IMR-90 (cell line): ENCODE measurements at places on chromosomes 1 and 21. TPM values are rescaled to one million over a fixed set of nuclear protein-coding genes. Genes with fewer than 3 reads are reported as not detected.

DNA sequence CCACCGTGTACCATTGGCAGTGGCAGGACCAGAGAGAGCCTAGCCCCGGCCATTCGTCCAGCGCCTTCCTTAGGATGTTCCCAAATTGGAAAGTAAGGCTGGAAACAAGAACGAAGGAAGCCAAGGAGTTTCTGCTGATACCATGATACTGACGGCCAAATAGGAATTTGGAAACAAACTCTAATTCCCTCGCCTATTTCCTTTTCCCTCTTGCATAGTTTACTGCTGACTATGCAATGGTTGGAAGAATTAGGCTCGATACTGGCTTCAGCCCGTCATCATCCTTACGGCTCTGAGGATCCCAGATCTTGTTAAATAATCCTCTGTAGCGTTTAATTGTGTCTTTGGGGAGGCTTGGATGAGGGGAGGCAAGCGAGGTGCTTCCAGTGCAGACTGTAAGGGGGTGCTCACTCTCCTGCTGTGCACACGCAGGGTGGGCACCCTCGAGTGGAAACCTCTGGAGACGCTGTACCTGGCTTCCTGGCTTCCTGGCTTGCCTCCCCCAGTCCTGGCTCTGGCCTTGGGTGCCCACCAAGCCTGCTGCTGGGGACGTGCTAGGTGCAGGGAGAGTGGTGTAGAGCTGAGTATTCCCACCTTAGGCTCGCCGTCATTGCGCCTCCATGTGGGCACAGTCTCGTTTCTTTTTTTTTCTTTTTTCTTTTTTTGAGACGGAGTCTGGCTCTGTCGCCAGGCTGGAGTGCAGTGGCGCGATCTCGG, 27.4 kb upstream of the CAMTA1 start:
- DNase-seq, result no peak

DNA sequence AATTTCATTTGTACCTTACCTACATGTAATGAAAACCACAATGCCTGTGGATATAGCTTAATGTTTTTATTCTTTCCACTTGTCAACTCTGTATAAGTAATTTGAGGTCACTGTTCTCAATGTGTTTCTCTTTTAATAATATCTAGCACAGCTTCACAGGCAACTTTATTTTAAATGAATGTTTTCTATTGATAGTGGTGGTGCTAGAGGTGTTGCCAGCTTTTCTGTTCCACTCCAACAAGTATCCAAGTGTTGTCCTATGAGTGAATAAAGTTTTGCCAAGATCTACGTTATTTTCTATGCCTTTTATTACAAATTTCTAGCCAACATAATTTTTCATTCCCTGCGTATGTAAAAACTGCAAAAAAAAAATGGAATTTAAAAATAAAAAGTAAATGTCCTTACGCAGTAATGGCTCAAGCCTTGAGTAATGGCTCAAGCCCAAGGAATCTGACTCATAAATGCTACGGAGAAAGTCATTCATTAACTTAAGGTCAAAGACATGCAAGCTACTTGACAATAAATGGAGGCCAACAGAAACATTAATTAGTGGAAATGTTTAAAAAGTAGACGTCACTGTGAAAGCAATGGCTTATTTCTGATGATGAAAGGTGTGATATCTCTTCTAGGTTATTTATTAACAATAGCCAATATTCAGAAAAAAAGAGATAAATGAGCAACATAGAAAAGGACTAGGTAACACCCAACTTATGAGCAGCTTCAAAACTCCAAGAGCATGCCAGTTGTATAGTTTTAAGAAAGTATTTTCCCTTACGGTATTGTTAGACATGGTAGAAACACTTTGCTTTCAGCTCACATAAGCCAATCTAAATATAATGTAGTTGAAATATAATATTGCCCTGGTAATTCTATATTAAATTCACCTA, 71.4 kb downstream of the SLC44A5 start:
- DNase-seq, result no peak

GRCh38 chr1:5632224-5632623, 360.0 kb downstream of the NPHP4 start:
- no peak for DNase-seq

GRCh38 chr1:117015724-117016123, 14.2 kb downstream of the CD101 start:
- DNase-seq, result no peak

CYP2J2 gene
- 0.18 TPM in 1 of 2 replicates, not detected in the other for total RNA-seq

- DNase-seq, result no peak
These were observed 1.3 kb downstream of the DYRK3 start for GRCh38 chr1:206636671-206637070.

GRCh38 chr1:61420909-61421835, 303.8 kb downstream of the TM2D1 start:
- DNase-seq, result no peak

GRCh38 chr1:160702100-160702499, 9.5 kb downstream of the CD48 start:
- DNase-seq, result no peak

GRCh38 chr1:3727042-3727824, 25.0 kb upstream of the CCDC27 start:
- no peak for DNase-seq

DNA sequence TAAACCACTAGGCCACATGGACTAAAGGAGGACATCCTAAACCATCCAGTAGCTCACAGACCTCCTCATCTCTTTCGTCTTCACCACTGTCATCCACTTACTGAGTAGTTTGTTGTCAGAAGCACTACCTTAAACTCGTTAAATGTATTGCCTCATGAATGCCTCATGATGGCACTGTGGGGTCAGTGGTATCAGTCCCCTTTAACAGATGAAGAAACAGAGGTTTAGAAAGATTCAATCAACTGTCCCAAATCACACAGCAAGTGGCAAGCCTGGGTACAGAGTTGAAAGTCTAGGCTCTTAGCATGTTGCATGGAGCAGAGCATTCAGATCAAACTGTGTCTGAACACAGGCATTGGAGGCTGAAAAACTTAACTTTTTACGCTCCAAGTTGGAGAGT, 183.6 kb upstream of the KIAA0040 start:
- no peak for DNase-seq

DMBX1 gene
- total RNA-seq, result not detected in 2 replicates

CSMD2 gene
- under 0.01 and 0.28 TPM in 2 replicates for total RNA-seq

CCDC24 gene
- total RNA-seq, result 1.4 and 1.7 TPM in 2 replicates

DNA sequence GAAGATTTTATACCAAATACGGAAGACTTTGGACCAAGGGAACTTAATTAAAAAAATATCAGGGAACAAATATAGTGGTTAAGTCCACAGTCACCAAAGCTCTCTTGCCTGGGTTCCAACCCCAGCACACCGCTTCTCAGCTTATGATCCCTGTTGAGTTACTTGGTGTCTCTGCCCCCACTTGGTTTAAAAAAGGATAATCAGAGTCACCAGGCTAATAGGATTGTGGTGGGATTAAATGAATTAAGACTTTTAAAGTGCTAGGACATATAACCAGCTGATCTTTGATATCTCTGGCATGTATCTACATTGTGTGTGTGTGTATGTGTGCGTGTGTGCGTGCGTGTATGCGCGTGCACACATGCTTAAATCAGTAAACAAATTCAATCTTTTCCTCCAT, 474.7 kb upstream of the DAB1 start:
- no peak for DNase-seq

DNA sequence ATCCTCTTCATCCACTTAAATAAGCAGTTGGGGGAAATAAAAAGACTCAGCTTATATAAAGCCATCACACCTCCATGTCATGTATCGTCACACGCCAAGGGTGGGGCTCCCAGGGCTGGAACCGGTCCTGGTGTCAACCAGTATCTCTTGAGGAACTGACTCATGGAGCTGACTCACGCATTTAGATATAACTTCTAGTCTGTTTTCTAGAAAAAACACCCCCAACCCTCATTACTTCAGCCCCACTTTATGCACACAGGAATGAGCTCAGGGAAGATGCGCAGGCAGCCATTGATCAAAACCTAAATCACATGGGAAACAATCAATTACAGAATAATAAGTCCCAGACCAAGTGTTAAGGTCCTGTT, 6.9 kb upstream of the IL22RA1 start:
- DNase-seq, result peak; percentile 69

GOLT1A gene
- not detected in 2 replicates for total RNA-seq

NUAK2 gene
- 7.2 and 8.1 TPM in 2 replicates for total RNA-seq

DNA sequence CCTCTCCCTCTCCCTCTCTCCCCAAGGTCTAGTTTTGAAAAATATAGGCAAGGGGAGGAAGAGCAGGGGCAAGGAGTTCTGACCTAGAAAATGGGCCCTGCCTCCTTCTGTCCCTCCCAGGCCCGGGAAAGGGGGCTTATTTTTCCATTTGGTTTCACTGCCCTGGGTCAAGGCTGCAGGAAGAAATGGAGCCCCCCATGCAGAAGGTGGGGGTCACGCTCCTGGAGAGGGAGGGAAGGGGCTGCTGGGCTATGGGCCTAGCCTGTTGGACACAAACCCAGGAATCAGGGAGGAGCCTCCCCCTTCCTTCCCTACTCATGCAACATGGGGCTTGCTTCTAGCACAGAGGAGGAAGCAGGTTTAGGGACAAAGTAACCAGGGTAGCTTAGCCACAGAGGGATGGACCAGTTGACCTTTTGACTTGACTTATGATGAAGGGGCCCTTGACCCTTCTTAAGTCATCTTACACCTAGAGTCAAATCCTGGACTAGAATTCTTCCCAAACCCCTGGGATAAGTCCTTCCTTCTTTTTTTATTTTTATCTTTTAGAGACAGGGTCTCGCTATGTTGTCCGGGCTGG, 70.4 kb upstream of the SSBP3 start:
- no peak for DNase-seq

CPTP gene
- 2.7 and 3.1 TPM in 2 replicates for total RNA-seq

DNA sequence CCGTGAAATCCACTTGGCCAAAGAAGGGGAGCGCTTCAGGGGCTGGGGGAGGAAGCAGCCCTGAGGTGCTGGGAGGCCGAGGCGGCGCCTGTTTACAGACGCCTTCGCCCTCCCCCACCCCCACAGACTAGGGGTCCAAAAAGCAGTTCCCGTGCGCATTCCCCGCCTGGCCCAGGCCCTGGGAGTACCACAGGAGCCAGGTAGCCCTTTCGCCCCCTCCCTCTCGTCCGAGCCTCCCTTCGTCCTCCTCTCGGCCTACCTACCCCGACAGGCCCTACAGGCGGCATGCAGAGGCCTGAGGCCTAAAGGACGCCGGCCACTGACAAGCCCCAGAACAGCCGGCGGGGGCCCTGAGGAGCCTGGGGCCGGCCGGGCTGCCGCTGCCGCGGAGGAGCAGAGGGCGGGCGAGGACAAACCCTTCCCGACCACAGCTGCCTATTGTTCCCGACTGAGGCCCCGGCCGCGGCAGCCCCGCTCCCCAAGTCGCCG, 522 bp downstream of the RC3H1 start:
- DNase-seq, result peak; percentile 35
